ENCODE measurements at places on chromosomes 1 and 21.

- no peak for DNase-seq
These were observed 23.3 kb downstream of the KIRREL1 start for GRCh38 chr1:158016651-158017335.

- peak; percentile 28 for DNase-seq
These were observed at the start of gene KIF26B for GRCh38 chr1:245154429-245155271. TSS of gene KIF26B (plus strand) at chr1:245154985. CDS start at chr1:245155425, 440 bp downstream.

GRCh38 chr21:16834791-16835190 is 678.1 kb upstream of the CXADR start:
- DNase-seq, result no peak

GRCh38 chr1:8663915-8664329 is 153.5 kb downstream of the RERE start:
- no peak for DNase-seq

GRCh38 chr21:44865561-44866280 is 7.8 kb downstream of the PTTG1IP start:
- no peak for DNase-seq

DNA sequence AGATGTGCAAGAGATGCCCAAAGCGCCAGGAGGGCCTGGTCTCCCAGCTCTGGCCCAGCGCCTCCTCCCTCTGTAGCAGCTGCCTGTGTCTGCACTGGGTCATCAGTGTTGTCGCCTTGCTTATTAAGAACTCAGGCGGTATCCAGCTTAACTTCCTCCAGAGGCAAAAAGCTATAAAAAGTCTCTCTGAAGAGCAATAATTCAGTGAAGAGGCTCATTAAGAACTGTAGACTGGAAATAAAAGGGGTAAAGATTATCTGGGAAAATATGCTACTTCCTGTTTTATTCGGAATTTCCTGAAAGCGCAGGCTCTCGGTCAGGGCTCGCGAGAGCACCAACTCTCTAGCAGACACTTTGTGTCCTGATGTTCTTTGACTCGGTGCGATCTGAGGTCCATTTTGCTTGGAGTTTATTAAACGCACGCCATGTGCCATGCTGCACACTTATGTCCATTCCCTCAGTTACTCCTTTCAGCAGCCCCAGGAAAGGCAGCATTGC is 70.4 kb downstream of the MRPS6 start:
- no peak for DNase-seq

DNA sequence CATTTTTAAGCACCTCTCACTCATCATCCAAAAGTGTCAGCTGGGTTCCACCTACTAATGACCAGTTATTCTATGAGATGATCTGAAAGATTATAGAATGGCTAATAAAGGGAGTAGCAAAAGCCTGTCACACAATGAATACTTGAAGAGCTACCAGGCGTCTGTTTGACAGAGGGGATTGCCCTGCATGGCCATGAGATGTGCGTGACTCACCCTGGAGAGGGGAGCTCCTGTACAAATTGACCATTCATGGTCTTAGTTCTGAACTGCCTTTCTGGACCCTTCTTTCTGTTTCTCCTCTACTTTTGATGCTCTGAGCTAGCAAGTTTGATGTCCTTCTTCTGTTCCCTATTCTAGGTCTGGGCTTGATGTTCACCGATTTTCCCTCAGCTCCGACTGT is 85.2 kb upstream of the ABCD3 start:
- no peak for DNase-seq

DNA sequence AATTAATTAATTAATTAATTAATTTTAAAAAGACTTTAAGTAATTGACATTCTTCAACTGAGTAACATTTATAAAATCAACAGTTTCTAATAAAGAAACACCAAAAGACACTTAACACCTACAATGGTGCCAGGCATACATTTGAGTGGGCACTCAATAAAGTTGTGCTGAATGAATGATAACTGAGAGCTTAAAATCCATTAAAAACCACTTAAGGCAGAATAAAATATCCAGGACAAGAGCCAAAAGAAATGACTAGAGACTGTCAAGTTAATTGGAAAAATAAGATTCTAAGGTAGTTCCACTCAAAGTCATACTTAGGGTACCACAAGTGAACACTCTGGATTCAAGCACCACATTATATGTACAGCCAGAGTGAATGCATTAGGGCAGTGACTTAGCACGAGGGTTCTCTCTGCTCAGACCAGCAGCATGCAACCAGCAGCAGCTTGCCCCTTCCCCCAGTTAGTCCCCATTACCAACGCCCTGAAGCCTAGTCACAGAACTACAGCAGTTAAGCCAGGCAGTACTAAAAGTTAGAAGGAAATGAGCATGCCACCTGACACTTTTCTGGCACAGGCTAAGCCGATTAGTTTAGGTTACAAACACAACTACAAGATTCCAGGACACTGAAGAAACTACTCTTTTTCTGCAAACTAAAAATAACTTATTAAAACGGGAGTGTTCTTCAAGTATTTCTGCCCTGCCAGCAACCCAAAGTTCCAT is 46.5 kb downstream of the LUZP1 start:
- no peak for DNase-seq

DNA sequence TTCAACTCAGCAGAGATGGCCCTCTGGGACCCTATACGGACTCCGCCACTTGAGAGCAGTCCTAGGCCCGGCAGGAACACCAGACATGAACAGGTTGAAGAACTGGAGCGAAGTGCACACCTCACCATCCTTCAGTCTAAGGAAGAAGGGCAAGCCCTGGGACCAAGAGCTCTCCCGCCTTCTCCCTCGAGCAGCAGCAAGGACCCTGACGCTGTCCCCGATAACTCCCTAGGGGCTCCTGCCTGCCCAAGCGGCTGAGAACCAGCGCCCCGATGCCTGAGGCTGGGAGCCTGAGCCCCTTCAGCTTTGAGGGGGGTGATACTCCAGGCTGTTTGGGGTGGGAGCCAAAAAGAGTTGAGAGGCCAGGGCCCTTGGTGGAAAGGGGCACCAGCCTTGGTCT is 10.2 kb downstream of the TMEM81 start:
- DNase-seq, result no peak

DNA sequence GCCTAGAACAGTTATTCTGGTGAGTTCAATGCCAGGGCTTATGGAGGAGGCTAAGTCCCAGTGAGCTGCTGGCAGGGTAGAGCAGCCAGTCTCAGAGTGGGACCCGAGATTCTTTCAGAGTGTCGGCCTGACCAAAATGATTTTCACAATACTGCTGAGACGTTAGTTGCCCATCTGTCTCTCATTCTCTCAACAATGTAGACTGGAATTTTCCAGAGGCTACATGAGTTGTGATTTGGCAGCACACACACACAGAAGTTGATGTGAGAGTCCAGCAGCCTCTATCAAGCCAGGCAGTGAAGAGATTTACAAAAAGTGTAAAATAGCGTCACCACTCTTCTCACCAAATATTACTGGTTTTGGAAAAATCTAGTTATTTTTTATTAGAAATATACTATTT is 21.7 kb downstream of the CACNA1S start:
- no peak for DNase-seq

DNA sequence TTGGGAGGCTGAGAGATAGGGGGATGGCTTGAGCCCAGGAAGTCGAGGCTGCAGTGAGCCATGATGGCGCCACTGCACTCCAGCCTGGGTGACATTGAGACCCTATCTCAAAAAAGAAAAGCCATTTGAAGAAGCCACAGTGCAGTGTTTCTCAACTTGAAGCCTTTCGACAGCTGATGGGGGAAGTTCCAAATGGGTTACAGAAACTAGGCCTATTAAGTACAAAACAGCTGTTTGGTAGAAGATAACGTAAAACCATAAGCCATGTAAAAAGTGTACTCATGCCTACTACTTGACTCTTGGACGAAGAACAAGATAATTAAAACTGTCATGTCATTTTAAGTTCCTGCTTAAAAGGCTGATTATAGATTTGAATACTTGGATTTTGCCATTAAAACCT is 16.6 kb downstream of the COPA start:
- no peak for DNase-seq

DNA sequence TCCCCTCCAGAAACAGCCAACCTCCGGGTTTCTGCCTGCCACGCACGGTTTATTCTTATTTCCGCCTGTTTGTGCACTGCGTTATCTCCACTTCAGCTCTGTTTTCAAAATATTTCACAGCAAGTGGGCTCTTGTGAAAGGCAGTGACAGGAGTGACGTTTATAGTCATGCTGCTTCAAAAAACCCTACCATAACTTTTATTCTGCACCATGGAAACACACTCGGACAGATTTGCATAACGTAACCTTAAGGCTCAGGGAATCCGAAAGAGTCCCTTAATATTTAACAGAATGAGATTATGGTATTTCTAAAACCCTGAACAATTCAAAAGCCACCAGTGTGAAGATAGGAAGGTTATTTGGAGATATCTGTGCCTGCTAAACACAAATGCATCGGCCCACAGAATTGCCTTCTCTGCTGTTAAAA is 782 bp upstream of the SDE2 start:
- no peak for DNase-seq

DNA sequence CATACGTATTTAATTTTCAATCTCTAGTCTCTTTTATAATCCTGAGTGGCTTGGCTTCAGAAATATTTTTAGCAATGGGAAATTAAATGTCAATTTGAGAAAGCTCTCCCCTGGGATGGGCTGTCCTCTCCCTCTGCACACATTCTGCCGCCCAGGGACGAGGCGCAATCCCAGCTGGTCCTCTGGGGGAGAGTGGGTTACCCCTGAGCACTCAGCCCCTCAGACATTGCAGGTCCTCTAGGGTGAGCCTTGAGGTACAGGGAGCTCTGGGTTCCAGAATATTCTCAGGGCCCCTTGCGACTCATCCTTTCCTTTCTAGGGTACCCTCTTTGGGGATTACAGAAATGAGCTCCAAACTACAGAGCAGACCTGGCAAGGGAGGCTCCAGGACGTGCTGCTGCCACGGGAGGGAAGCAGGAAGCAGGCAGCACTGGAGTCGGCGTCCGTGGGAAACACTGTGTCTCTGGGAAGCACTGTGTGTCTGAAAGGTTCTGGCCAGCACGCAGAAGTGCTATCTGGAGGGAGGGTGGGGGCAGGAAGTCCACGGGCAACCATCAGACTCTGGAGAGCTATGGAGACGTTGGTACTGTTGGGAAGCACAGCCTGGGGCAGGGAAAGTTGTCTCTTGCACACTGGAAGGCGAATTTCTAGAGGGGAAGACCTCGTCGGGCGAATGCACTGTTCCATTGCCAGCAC is 343.3 kb upstream of the VAMP3 start:
- DNase-seq, result no peak

DNA sequence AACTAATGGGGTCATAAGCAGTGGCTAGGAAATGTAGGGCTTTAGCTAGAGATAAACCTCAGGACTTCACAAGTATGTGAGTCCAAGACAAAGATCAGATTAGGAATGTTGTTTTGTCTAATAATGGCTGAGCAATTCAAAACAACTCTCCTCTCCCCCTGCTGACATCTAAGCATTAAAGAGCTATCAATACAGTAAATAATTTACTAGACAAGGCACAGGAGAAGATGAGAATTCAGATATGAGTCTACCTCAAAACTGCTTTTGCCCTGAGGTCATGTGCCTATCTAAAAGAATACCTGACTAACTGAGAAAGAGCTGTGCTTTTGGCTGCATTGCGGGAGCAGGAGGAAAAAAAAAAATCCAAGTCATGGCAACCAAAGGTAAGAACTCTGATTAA is 86.8 kb downstream of the SPATA17 start:
- no peak for DNase-seq

- DNase-seq, result no peak
These were observed 14.3 kb downstream of the DAP3 start for GRCh38 chr1:155703216-155703615.

GRCh38 chr1:41709331-41709730 is 209.4 kb downstream of the HIVEP3 start:
- DNase-seq, result no peak

- no peak for DNase-seq
These were observed 107.4 kb downstream of the LYST start for GRCh38 chr1:235759336-235759735.

DNA sequence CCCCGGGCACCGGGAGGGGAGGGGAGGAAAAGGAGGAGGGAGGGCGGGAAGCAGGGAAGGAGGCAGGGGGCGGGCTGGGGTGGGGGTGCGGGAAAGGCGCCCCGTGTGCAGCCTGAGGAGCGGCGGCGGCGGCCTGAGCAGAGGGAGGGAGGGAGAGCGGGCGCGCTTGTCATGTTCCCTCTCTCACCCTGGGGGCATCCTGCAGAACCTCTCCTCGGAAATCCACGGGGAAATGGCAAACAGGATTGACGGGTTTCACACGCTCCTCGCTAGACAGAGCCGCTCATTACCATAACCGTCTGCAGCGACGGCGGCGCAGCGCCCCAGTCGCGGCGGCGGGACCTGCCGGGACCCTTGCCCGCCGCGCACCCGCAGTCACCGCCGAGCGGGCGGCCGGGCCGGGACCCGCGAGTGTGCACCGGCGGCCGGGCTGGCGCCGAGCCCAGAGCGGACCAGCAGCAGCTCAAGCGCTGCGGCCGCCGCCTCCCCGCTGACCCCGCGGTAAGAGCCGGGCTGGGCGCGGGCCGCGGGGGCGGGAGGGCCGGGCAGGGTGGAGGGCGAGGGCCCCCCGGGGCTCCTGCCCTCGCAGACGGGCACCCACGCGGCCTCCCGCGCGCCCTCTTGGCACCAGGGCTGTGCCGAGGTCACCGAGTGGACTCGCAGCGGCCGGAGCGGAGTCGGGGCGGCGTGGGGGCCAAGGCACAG is at the start of gene SERTAD4:
TSS of gene SERTAD4 (plus strand) at position 286 of the 705 bp plus-strand sequence. CDS start 5,165 bp downstream, outside the sequence.
- peak; percentile 75 for DNase-seq

DNA sequence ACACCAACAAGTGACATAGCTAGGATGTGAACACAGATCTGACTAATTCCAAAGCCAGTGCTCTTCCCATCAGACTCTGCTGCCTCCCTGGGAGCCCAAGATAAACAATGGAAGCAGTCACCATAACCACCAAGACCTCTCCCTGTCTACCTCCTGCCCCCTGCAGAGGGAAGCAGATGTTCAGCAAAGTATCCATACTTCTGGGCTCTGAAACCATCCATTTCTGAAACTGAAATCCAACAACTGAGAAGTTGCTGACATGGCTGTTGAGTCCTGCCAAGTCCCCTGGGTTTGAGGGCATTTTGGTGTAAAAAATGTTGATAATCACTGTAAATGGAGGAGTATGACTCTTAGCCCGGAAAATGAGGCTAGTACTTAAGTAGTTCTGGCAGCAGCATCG is 102.1 kb downstream of the TYW3 start:
- no peak for DNase-seq

- no peak for DNase-seq
These were observed 55.2 kb downstream of the SLC9A1 start for GRCh38 chr1:27099587-27100334.

DNA sequence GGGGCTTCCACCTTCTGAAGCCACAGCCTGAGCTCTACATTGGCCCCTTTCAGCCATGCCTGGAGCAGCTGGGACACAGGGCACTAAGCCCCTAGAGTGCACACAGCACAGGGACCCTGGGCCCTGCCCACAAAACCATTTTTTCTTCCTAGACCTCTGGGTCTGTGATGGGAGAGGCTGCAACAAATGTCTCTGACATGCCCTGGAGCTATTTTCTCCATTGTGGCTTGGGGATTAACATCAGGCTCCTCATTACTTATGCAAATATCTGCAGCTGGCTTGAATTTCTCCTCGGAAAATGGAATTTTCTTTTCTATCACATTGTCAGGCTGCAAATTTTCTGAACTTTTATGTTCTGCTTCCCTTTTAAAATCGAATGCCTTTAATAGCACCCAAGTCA is 795.7 kb downstream of the LTN1 start:
- DNase-seq, result no peak

GRCh38 chr1:155970531-155971167 is 7.7 kb downstream of the ARHGEF2 start:
- no peak for DNase-seq

- no peak for DNase-seq
These were observed 134.2 kb upstream of the TNFSF4 start for GRCh38 chr1:173341307-173341706.

All from NCI-H1105 treated with DMSO at 0.1 percent for 48 hours (cell line).